EL (cell line): ENCODE measurements at places on chromosomes 5 and 9.
A peak's percentile ranks its signal among the peaks of the same experiment; 100 is the strongest.

GRCh38 chr9:68999393-69000105 is 14.4 kb downstream of the PRKACG start:
- peak; percentile 58 for DNase-seq

- DNase-seq: no peak
Observed at GRCh38 chr9:113988385-113989016, 89.6 kb downstream of the AMBP start.

DNA sequence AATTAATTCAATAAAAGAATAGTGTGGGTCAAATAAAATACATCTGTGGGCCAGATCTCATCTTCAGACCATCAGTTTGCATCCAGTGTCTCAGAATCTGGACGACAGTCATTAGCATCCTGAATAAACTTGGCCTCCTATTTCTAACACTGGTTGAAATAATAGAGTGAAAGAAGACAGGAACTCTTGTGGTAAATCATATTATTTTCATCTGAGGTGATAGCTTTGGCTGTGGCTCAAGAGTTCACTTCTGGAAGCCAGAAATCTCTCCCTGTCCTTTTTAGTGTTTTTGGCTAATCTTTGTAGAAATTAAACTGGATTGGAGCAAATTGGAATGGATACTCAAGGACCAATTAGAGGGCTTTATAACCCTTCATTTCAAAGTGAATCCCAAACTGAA is 63.4 kb upstream of the HMHB1 start:
- no peak for DNase-seq

- DNase-seq: peak; percentile 59
Observed at GRCh38 chr5:74017112-74017511, 391.1 kb downstream of the ARHGEF28 start.

DNA sequence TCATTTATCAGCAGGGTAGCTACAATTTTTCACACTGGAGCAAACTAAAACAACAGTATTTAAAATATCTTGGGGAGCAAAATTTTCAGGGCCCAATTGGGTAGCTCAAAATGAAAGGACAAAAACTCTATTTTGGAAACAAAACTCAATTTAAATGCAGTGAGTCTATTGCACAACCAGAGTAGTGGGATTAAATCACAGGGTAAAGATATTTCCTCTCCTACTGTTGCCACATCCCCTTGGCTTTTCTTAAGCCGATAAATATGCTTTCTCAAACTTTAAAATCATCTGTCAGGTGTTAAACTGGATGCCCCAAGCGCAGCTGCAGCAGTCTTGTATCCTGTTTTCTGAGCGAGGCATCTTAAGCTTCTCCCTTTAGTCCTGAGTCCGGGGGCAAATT is 1474.3 kb upstream of the CDH9 start:
- DNase-seq: no peak

DNA sequence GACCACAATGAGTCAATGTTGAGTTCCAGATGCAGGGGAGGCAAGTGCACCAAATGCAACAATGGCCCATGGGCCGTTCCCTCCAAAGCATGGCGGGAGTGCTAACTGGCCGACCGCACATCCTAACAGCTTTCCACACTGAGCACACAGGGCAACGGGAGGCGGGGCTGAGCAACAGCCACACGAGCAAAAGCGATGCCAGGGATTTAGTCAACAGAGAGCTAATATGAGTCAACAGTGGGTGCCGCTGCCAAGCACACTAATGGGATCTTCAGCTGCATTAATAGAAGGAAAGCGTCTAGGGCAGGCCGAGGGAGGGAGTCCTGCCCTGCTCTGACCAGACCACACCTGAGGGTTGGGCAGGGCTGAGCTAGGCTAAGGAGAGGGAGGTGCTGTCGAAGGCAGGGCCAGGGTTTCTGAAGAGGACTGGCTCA is 4.6 kb downstream of the EPB41L4B start:
- peak; percentile 71 for DNase-seq

GRCh38 chr5:99355881-99356280 is 427.1 kb upstream of the CHD1 start:
- DNase-seq: no peak

DNA sequence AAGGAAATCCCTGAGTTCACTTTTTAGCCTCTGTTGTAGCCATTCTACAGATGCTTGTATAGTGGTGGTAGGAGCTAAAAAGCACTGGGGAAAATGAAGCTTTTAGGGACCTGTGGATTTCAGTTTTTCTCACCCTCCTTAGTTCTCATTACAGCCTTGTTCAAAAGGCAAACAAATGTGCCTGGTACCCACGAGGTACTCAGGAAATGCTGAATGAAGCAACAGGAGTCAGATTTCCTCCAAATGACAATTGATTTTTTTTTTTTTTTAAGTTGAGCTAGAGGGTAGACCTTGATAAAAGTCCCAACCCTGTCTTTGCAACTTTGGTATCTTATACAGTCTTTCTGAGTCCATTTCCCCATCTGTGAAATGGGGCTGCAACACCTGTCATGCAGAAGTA is 21.3 kb upstream of the TMOD1 start:
- DNase-seq: no peak

DNA sequence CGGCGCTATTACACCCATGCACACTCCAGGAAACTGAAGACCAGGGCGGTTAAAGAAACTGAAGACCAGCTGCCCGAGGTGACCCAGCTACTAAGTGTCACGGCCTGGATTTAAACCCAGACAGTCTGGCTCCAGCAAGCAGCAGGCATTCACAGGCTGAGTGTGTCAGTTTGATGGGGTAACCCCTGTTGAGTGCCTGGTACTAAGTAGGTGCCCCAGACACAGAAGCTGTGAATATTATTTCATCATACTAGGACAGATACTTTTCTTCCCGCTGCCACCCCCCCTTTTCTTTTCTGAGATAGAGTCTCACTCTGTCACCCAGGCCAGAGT is 7.3 kb downstream of the ENG start:
- DNase-seq: no peak

DNA sequence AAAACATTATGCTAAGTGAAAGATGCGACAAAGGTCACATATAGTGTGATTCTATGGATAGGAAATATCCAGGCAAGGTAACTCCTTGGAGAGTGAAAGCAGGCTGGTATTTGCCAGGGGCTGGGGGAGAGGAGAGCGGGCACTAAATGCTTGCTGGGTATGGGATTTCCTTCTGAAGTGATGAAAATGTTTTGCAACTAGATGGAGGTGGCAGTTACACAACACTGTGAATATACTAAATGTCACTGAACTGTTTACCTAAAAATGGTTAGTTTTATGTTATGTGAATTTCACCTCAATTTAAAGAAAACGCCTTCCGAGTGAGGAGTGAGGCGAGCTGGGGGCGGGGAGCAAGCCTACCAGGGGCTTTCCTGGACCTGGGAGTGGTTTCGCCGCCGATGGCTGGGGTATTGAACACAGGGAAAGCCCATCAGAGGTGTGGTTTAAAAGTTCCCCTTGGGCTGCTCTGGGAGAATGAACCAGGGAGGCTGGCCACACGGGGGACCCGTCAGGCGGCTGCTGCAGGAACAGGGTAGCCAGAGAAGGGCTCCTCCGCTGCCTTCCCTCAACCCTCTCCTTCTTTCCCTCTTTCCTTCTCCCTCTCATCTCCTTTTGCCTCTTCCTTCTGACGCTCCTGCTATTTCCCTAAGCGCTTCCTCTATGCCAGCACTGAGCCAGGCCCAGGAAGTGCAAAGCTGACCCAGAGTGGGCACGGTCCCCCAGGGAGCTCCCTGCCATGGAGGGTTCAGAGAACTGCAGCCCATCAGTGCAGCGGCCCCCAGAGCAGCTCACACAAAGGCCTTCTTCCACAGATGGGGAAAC is 4.9 kb downstream of the AKNA start:
- DNase-seq: no peak
